KBM-7 (cell line): ENCODE measurements at places on chromosomes 1 and 21.

DNA sequence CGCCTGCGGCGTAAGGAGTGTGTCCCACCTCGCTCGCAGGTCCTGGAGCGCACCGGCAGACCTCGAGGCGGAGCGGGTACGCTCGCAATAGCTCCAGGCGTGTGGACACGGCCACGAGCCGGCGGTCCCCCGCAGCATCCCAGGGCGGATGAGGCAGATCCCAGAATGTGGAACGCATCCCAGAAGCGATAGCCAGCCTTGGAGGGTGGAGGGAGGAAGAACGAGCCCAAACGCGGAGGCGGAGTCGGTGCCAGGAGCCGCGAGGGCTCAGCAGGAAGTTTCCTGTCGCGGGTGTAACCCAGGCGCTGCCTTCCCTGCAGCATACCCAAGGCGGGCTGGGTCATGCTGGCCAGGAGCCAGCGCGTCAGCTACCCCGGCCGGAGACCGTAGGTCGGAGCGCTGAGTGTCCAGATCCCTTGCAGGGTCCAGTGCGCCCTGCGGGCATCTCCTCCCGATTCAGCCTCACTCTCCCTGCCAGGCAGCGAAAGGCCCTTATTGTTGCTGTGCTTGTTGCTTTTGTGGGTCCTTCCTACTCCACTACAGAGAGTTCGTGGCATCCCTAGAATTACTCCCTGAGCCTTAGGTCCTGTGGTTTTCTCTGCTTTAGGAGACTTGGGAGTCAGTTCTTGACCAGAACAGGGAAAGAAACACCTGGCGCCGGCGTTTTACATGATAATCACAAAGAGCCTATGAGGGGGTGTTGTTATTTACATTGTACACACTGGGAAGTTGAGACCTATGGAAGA is 27.7 kb downstream of the STYXL2 start:
- no peak for DNase-seq

DNA sequence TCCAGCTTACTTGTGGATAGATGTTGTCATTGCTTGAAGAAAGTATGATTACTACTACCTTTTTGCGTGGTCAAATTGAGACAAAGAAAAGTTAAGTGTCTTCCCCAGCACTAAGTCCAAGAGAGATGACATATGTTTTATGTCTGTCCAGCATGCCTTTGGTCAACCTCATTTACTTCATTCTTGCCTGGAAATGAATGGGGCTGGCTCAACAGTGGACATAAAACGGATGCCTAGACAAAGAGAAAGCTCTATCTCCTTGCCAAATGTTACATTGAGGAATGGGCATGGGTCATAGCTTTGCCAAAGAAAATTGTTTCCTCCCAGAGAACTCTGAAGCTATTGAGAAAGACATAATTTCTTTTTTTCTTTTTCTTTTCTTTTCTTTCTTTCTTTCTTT is 82.4 kb upstream of the PLPPR4 start:
- no peak for DNase-seq

DNA sequence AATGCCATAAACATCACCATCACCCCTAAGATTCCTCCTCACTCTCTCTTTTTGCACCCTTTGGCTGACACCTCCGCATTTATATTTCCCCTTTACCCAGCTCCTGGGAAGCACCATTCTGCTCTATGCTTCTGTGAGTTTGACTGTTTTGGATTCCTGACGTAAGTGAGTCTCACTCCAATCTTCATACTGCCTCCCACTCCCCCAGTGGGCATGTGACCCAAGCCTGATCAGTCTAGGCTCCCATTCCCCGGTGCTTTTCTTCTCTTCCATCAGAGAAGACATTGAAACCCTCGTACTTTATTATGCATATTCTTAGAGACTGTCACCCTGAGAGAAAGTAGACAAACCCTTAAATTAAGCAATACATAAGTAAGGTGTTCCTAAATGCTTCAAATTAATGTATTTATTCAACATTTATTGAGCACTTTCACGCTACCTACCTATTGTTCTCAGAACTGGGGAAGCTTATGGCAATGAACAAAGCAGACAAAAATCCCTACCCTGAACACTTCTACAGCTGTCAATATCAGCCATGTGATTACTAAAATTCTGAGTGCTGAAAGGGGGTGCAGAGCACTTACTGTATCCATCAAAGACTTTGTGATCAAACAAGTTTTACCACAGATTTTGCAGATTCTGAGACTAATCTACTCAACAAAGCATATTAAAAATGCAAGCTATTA is 43.4 kb upstream of the DIPK1A start:
- DNase-seq: no peak

DNA sequence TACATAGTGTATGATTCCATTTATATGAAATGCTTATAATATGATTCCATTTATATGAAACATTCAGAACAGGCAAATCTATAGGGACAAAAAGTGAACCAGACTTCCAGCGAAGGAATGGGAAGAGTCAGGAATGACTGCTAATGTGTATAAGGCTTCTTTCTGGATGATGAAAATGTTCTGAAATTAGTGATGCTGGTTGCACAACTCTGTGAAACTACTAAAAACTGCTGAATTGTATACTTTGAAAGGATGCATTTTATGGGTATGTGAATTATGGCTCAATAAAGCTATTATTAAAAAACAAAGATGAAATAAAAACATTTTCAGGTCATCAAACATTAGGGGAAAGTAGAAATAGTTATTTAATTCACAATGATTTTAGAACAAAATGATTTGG is 14.1 kb upstream of the IL24 start:
- no peak for DNase-seq

GRCh38 chr1:44031252-44032169 is at the start of gene SLC6A9:
Gene SLC6A9 (minus strand): TSS chr1:44031462. CDS start chr1:44024277, 7,185 bp downstream.
- DNase-seq: peak; percentile 52

- DNase-seq: peak; percentile 82
These were observed 14.1 kb upstream of the DEGS1 start for GRCh38 chr1:224168859-224169380.

- no peak for DNase-seq
These were observed 82.8 kb downstream of the LRRC8C start for GRCh38 chr1:89715677-89716076.

- DNase-seq: no peak
These were observed 42.0 kb downstream of the EEIG2 start for GRCh38 chr1:108601708-108602410.

DNA sequence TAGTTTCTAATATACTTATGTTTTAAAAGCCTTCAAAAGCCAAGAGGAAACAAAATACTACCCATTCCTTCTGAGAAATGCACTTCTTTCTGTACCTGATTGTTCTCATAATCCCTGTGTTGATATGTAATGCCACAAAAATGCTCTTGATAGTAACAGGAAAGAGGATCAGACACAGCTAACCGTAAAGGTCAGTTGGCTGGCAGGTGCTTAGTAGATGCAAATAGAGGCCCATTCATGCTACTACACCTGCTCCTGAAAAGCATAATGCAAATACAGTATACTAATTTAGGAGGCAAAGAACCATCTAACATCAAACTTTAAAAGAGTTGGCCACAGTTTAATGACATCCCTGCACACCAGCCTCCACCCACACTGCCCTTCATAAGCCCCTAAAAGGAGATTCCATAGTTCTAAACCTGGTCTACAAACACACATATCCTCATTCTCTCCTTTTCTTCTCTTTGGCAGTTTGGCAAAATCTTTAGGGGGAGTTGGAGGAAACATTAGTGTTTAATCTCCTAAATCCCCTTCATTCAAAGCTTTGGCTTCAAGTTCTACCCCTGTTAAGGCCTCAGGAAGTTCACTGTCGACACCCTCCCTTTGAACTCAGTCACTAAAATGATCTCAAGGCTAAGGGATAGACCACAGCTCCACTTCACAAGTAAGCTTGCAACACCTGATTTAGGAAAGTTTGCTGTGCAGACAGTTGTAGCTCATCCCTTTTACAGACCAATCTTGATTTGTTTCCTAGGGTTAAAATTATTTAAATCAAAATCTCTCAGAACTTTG is 2.9 kb upstream of the CD46 start:
- peak; percentile 26 for DNase-seq

DNA sequence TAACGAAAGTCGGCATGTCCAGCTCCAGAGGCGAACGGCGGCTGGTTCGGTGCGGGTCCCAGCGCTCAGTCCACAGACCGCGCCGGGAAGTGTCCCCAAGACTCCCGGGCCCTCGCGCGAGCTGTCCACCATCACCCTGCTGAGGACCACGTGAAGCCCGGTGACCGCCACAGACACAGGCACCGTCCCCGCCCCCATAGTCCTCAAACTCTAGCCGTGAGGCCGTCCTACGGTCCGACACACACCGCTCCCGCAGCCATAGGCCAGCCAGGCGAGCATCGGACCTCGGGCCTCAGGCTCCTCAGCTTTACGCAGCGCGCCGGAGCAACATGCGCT is 535 bp downstream of the SETD4 start:
- DNase-seq: no peak

DNA sequence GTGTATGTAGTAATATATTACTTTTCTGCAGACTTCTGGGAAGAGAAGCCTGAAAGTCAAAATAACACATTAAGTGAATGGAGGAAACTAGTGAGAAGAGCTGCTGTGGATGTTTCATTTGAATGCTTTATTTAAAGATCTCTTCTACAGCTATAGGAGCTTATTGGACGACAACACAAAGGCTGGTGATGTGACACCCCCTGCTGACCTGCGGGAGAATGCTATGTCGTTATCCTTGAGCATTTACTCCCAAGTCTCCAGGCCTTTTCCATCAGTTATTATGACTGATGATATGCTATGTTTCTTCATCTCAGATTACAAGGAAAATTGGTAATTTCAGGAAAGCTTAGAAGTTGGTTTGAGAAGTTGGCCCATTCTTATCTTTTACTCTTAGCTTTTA is 22.3 kb upstream of the PLA2G4A start:
- DNase-seq: peak; percentile 23

- DNase-seq: no peak
These were observed 127.3 kb downstream of the HHAT start for GRCh38 chr1:210455840-210456603.

DNA sequence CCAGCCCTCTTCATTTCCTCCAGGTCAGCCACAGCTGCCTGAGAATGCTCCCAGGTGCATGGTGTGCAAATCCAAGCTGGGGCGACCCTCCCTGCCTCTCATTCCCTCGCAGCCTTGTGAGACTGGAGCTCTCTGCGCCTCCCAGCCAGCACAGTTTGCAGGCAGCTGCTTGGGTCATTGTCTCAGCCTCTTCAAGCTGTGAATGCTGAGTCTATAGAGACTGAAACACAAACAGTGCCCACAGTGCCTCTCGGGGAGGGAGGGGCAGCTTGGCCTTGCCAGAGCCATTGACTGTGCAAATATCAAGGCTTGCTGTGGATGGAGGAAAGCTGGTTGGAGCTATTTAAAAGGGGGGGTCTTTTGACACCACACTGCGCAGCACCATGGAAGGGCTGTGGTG is 10.6 kb downstream of the PLXNA2 start:
- no peak for DNase-seq

- DNase-seq: peak; percentile 66
These were observed 8.2 kb downstream of the HAPLN2 start for GRCh38 chr1:156627313-156627880.

- DNase-seq: no peak
These were observed 22.1 kb downstream of the TRIM67 start for GRCh38 chr1:231183639-231184590.

- DNase-seq: no peak
These were observed 28.0 kb downstream of the RASAL2 start for GRCh38 chr1:178121883-178122282.

GRCh38 chr1:20723159-20723536 is 5.3 kb upstream of the KIF17 start:
- DNase-seq: no peak

- peak; percentile 23 for DNase-seq
These were observed 8.0 kb downstream of the ECHDC2 start for GRCh38 chr1:52913537-52913936.

DNA sequence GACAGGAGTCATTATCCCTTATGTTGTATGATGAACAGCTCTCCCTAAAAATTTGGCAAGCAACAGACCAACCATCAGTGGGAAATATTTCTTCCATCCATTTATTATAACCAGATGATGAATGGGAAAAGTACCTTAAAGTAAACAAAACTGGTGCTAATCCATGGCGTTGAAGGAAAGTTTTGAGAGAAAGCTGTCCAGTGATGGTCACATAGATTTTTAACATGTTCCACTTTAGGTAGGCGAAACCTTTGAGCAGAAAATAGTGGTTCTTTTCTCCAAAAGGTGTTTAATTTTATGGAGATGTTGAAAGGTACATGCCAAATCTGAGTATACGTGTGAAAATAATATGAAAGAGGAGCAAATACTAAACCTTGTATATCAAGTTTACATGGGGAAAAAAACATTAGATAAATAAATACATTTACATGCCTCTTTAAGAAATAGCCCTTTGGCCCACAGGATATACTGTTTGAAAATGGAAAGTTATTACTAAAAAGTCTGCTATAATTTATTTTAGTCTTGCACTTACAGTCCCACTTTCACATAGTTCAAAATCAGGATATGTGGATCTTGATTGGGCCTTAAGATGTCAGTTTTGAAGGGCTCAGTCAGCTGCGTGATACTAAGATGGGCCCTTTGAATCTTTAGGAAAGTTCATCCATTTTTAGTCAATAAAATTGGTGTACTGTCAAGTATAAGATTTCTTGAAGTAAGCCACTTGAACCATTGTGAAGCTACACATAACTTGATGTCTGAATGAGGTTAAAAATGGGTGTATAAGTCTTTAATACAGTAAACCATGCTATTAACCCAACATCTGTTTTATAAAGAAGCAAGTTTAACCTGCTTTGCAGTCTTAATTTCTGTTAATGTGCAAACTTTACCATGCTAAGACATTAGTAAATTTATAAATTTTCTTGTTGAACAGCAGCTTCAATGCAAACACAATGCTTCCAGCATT is 10.5 kb downstream of the RPL5 start:
- DNase-seq: no peak

DNA sequence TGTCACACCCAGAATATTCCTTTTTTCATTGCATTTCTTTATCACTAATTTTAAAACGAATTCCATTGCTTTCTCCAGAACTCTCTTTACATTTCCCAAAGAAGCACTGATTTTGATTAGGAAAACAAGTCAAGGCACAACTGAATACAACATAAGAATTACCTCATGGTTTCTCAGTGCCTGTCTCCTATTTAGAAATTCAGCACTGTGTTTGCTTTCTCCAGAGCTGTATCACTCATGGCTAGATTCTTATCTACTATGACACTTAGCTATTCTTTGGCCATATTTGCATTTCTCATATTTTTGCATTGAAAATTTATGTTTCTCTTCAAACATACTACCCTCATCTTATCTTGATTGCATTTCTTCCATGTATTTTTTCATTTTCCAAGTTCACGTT is 1402.0 kb downstream of the MRPL39 start:
- no peak for DNase-seq

GRCh38 chr1:156392452-156392853 is 23.4 kb downstream of the RHBG start:
- DNase-seq: no peak

- DNase-seq: no peak
These were observed 93.5 kb downstream of the KIF26B start for GRCh38 chr1:245248231-245248731.

- DNase-seq: peak; percentile 28
These were observed 1.7 kb upstream of the CLCA1 start for GRCh38 chr1:86466986-86467385.

DNA sequence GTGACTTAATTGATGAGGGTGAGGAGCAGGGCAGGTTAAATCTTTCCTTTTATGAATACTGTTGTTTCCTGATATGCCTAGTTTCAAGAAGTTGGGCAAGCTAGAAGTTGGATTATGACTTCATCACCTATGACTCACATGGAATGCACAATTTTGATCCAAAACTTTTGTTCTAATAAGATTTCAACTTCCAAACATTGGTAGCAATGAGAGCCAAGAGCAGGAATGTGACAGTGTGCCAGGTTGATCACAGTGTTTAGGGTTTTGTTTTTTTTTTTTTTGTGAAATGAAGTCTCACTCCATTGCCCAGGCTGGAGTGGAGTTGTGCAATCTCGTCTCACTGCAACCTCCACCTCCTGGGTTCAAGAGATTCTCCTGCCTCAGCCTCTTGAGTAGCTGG is 349.4 kb downstream of the DUSP10 start:
- DNase-seq: no peak

GRCh38 chr1:160675641-160676410 is 29.0 kb upstream of the SLAMF1 start:
- peak; percentile 71 for DNase-seq
